ENCODE measurements at places on chromosomes 11 and 22.

GRCh38 chr22:22818861-22819855, 68.5 kb upstream of the IGLL5 start:
- peak; percentile 82 for DNase-seq

- no peak for DNase-seq
These were observed 9.2 kb upstream of the RBM14 start for GRCh38 chr11:66607126-66607834.

DNA sequence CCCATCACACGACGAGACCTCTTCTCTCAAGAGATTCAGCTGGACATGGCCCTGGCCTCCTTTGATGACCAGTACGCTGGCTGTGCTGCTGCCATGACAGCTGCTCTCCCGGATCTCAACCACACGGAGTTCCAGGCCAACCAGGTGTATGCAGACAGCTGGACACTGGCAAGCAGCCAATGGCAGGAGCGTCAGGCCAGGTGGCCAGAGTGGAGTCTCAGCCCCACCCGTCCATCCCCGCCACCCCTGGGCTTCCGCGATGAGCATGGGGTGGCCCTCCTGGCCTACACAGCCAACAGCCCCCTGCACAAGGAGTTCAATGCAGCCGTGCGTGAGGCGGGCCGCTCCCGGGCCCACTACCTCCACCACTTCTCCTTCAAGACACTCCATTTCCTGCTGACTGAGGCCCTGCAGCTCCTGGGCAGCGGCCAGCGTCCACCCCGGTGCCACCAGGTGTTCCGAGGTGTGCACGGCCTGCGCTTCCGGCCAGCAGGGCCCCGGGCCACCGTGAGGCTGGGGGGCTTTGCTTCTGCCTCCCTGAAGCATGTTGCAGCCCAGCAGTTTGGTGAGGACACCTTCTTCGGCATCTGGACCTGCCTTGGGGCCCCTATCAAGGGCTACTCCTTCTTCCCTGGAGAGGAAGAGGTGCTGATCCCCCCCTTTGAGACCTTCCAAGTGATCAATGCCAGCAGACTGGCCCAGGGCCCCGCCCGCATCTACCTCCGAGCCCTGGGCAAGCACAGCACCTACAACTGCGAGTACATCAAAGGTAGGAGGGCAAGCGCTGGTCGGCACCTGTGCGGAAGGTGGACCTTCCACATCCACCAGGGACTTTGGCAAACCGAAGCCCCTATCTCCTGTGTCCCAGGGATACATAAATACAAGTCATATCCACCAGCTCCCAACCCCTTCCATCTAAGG, 11.3 kb downstream of the CHRNA10 start:
- DNase-seq = no peak

DNA sequence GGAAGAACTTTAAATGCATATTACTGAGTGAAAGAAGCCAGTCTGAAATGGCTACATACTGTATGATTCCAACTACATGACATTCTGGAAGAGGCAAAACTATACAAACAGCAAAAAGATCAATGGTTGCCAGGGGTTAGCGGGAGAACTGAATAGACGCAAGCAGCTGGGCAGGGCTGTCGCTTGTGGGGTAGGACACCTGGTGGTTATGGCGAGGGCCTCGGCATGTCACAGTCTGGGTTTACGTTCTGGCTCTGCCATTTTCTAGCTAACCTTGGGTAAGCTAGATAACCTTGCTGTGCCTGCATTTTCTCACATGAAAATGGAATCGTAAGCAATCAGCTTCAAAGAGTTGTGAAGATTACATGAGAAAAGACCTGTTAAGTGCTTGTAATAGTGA, 55.2 kb upstream of the SYT13 start:
- no peak for DNase-seq

DNA sequence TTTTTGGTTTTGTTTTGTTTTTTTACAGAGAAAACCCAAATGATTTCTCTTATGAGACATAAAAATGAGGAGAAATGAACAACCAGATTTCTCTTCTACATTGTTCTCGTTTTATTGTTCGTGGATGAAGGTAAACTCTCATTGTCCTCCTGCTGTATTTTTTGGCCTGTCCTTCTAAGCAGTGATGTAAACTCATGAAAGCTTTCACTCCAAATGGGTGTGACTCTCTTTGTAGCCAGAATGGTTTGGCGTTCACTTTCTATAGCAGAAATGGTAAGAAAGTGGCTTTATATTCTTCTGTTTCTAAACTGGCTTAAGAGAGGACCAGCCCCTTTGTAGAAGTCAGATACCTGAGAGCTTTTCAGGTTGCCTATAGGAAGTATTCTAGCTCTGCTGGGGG, 15.5 kb upstream of the BMAL1 start:
- peak; percentile 7 for DNase-seq

DNA sequence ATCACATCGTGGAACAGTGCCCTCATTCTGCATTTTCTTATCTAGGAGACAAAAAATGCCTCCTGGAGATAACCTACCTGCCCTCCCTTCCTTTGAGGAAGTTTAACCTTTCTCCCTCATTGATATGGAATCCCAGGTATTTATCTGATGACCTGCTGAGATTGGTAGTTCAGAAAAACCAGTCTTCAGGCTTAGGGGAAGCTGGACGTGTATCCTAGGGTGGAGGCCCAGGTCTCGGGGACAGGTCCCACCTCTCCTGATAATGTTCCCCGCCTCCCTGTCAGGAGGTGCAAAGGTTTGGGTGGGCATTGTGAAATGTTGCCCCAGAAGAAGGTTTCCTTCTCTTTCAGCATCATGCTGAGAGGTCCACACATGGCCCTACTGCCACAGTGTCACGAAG, 186.9 kb upstream of the NAV2 start:
- DNase-seq = no peak

- no peak for DNase-seq
These were observed 61.5 kb downstream of the NUP98 start for GRCh38 chr11:3735827-3736226.

- no peak for DNase-seq
These were observed 66.0 kb downstream of the GRK3 start for GRCh38 chr22:25630447-25630846.

- DNase-seq = no peak
These were observed 74.5 kb downstream of the TTC28 start for GRCh38 chr22:28604966-28605761.

DNA sequence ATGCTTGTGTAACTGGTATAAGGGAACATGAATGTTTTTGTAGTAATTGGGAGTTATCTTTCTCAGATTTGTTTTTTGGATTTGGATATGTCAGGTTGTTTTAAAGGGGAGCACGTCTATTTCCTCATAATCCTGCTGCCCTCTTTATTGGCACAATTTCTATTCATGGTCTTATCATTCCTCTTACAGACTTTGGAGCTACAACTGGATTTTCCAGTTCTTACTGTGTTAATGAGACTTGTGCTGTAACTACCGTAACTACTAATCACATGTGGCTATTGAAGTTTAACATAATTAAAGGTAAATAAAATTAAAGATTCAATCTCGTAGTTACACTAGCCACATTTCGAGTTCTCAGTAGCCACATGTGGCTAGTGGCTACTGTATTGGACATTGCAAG, 1.9 kb downstream of the FDX1 start:
- DNase-seq = no peak

DNA sequence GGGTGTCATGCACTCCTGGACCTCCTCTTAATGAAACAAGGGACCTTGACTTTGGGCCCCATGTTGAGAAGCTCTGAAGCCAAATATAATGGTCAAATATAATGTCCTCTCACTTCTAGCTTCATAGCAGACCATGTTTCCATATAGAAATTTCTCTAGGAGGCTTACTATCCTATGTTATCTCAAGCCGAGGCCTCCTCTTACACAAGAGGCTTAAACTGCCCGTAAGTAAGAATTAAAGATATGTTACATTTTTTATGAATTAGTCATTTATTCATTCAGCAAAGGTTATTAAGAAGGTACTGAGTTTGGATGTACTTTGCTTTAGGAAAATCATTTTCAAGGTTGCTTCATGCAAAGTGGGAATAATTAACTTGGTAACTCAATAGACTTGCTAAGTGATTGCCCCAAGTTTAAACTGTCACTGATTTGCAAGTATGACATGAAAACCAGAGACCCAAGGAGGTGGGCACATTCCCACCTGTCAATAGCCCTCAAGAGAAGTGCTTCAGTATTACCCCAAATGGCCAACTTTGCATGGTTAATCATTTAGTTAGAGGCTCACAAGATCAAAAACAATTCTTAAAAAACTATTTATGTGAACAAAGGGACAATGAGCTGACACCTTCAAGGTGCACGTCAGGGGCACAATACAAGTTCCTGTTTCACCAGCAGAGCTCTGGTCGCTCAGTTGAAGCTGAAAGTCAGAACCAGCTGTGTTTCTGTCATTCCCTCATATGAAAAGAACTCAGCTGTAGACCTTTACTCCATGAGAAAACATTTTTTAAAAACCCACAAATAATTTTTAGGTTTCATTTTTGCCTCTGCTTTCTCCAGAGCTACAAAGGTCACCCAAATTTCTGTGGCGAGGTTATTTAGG, 20.9 kb downstream of the BDNF start:
- DNase-seq = no peak

GRCh38 chr22:37295213-37295886, 13.0 kb downstream of the CYTH4 start:
- peak; percentile 34 for DNase-seq

- DNase-seq = no peak
These were observed 24.4 kb downstream of the WNT7B start for GRCh38 chr22:45952553-45952952.

DNA sequence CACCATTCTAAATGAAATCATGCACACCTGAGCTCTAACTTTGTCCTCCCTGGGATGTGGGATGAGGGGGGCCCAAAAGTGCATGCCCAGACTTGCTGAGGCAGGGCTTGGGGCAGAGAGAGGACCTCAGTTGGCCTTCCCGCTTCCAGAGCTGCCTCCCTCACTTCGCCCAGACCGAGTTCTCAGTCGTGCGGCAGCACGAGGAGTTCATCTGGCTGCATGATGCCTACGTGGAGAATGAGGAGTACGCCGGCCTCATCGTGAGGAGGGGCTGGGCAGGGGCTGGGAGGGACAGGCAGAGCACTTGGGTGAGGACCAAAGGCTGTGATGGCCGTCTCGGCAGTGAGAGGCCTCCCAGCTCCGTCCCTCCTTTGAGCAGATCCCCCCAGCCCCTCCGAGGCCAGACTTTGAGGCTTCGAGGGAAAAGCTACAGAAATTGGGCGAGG, 8.2 kb downstream of the CFL1 start:
- DNase-seq = no peak

DNA sequence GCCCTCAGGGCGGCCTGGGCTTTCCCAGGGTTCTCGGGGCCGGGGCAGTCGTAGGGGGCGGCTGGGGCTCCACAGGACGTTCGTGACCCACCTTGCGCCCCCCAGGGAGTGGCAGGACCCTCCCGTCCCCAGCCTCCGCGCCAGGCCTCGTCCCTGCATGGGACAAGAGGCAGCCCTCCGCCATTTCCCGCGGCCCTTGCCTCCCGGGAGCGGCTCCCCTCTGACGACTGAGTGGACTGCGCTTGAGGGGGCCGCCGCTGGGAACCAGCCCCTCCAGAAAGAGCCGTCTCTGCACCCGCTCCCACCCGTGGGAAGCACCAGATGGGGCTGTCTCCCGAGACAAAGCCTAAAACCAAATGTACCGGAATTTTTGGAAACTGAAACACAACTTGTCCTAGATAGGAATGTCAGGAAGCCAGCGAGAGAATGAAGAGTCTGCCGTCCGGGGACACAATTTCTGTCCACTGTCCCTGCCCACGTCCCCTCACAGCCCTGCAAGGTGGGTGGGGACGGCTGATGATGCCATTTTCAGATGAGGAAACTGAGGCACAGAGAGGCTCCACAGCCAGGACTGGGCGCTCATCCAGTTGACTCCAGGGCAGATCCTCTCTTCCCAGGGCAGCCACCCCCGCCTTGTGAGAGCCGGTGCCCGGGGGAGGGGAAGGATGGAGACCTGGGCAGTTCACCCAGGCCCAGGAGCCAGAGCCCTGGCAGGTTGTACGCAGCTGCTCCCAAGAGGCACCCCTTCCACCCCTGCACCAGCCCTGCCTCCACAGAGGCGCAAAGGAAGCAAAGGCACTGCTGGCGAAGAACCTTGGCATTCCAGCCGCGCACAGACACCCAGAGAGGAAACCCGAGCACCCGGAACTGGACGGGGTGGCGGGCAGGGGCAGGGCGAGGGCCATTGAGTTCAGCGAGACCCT, 18.1 kb upstream of the PICK1 start:
- no peak for DNase-seq

GRCh38 chr11:122305426-122306320, 189.7 kb upstream of the BLID start:
- DNase-seq = no peak

DNA sequence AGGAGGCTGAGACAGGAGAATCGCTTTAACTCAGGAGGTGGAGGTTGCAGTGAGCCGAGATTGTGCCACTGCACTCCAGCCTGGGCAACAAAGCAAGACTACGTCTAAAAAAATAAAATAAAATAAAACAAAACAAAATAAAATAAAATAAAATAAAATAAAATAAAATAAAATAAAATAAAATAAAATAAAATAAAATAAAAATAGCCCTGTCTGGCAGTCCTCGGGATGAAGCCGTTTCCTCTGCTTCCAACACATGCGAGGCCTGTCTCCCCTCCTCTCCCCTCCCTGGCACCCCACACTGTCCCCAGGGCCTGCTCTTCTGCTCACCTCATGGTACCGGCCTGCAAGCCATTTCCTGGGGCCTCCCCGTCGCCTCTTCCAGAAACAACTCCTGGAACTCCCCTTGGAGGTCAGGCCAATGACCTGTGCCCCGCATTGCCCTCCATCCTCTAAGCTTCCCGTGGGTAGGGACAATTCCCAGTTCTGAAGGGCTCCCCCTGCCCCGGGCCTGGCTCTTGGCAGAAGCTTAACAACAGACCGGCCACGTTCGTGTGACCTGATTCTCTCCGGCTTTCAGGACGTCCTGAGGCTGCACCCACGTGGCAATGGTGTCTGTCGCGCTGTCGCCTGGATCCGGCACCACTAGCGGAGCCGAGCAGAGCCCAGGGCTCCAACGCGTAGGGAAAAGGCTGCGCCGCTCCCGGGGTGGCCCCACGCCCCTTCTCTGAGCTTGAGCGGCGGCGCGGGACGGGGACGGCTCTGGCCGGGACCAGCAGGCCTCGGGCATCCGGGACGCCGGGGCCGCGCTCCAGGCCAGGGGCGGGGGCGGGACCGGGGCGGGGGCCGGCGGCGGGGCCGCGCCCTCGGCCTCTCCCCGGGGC, 456 bp upstream of the PARVB start:
- DNase-seq = peak; percentile 53

DNA sequence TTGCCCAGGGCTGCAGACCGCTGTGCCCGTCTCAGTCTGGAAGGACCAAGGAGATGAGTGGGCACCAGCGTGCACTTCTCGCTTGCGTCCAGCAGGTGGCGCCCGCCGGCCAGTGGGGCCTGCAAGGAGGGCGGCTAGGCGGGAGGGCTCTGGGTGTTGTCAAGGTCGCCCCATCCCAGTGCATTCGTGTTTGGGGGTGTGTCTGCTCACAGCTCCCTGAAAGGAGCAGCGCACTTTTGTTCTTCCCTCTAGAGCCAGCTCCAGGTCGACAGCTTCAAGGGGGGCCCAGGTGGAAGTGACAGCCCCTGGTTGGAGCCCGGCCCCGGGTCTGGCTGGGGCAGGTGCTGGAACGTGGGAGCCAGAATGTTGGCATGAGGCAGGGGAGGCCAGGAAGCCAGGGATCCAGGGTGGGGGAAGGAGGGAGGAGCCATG, 23.4 kb upstream of the MPPED1 start:
- peak; percentile 79 for DNase-seq

- no peak for DNase-seq
These were observed 3.1 kb downstream of the FAM180B start for GRCh38 chr11:47589584-47589976.

GRCh38 chr11:56611174-56611573, 3.5 kb downstream of the OR5M1 start:
- DNase-seq = no peak

GRCh38 chr11:38718049-38718448, 2120.0 kb upstream of the RAG2 start:
- DNase-seq = no peak

- DNase-seq = no peak
These were observed 47.4 kb downstream of the MED15 start for GRCh38 chr22:20554824-20555223.

Measured in activated CD8-positive, alpha-beta T cell treated with anti-CD3 and anti-CD28 coated beads, Interleukin-2, amount 10 ng/mL, durations not matched to agents 7 days and 5 days (primary cell).